ENCODE measurements at places on chromosomes 2 and 18.

DNA sequence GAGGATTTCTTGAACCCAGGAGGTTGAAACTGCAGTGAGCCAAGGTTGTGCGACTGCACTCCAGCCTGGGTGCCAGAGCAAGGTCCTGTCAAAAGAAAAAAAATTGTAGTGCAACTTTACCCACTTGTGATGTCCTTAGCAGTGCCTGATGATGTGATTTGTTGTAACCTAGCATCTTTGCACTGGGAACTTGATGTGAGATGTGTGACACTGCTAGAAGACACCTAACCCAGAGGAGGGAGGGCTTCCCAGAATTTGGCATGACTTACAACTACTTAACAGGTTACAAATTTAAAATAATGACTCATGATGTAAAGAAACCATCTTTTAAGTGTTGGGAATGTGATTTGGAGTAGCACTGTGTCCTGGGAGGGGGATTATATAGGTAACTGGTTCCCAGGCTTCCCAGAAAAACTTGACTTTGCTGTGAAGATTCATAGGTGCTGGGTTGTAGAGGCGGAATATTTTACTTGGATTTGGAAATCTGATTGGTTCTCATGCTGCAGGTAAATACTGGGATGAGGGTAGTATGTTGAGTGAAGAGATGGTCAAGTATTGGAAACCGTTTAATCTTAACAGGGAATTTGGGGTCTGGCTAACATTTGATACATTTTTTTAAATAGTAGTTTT, 3.7 kb downstream of the EEF1B2 start:
- DNase-seq, result no peak

DNA sequence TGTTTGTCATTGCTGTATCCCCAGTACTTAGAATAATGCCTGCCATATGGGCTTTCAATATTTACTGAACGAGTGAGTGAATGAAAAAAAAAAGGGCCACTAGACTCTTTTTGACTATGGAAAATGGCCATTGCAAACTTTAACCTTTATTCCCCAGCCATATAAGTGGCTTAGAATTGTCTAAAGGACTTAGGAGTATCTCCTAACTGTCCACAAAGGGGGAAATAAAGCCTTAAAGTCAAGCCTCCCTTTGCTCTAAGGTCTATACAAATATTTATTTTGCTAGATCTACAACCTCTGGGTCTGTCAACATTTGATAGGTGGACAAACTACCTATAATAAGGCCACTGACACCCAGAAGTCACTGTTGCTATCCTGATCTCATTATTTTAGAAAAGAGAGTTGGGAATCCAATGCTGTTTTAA, 25.7 kb downstream of the UPP2 start:
- no peak for DNase-seq

GRCh38 chr2:224407241-224407701, 5.4 kb upstream of the FAM124B start:
- no peak for DNase-seq

GRCh38 chr2:171723716-171724683, 36.7 kb downstream of the DYNC1I2 start:
- no peak for DNase-seq

DNA sequence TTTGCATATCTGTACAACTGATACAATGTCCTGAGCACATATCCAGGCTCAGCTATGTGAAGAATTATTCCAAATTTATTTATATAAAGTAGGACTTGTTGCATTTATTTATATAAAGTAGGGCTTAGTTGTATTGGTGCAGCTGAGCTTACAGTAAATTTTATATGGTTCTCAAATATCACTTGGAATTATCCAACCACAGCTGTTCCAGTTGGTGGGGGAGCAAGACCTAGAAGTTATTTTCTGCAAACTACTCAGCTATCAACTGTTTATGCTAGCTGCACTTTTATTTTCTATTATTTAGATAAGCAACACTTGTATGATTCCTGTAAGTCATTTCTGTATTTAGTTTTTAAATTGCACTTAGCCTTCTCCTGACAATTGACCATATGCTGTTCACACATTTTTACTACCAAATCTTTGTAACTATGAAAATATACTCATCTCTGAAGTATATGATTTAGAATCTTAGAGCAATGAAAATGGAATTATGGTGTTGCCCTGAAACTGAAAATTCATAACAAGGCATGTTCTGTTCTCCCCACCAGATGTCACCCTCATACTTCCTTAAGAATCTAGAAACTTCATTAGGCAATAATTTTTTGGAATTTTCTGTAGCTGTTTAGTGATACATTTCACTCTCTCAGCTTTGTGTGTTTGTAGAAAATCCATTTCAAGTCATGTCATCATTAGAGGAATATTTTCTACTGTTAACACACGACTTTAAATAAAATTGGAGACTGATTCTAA, 157.0 kb upstream of the CBLN2 start:
- no peak for DNase-seq

DNA sequence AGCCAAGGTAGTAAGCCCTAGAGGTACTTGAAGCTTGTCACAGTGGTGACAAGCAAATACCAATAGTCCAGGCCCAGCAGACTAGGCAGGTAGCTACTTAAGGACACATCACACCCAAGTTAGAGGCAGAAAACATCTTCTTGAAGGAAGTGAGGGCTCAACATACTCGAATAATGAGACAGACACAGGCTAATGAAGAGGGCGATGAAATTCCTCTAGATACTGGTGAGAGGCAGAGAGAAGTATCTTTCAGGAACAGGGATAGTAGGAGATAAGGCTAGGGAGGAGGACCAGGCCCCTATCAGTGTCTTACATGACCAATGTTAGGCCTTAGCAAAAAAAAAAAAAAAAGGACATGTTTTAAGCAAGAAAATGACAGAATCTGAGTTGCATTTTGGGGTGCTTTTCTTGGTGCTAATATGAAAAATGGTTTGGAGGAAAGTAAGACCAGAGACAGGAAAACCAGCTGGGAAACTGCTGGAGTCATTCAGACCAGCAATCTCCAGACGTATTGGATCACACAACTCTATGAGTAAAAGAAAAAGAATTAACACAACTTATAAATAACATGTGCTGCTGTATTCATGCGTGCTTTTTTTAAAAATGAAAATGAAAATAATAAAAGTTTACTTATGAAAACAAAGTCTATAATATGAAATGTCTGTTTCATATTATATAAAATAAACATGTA, 37.7 kb downstream of the COBLL1 start:
- no peak for DNase-seq

- no peak for DNase-seq
Observed at GRCh38 chr2:112605926-112606325, 21.5 kb downstream of the CHCHD5 start.

GRCh38 chr2:240435948-240436682, 652 bp downstream of the GPC1 start:
- no peak for DNase-seq

GRCh38 chr2:182941919-182942318, 75.5 kb upstream of the FRZB start:
- no peak for DNase-seq

GRCh38 chr2:52429171-52429570, 1338.4 kb upstream of the CHAC2 start:
- no peak for DNase-seq

Data from stimulated activated CD4-positive, alpha-beta T cell treated with anti-CD3 and anti-CD28 coated beads, Interleukin-2, amount 100 ng/mL, for 4 hours (primary cell).